ENCODE measurements at places on chromosomes 4 and X. TPM values are rescaled to one million over a fixed set of nuclear protein-coding genes. Genes with fewer than 3 reads are reported as not detected.

POU3F4 gene
- total RNA-seq, result not detected

- H3K27me3 ChIP-seq, result no peaks in the 10 kb centered on the region
- no peaks in the 10 kb centered on the region for H3K36me3 ChIP-seq
Measured at GRCh38 chrX:131187206-131187605, 101.9 kb downstream of the IGSF1 start.

- peaks cover 3% of the 10 kb centered on the region for H3K27me3 ChIP-seq
- no peak for DNase-seq
- H3K36me3 ChIP-seq, result no peaks in the 10 kb centered on the region
- no peaks in the 10 kb centered on the region for H3K4me1 ChIP-seq
Measured at GRCh38 chrX:111270339-111270738, at the start of gene CAPN6. CAPN6 (minus strand) TSS chrX:111270483; CDS start chrX:111263936, 6,547 bp downstream.

ZIC3 gene
- not detected for total RNA-seq

GRCh38 chr4:123578276-123579029, 181.9 kb downstream of the SPRY1 start:
- H3K4me1 ChIP-seq, result no peaks in the 10 kb centered on the region
- H3K27ac ChIP-seq, result no peak overlapping the region
- H3K36me3 ChIP-seq, result peaks cover 7% of the 10 kb centered on the region
- no peak overlapping the region for H3K4me3 ChIP-seq
- no peaks in the 10 kb centered on the region for H3K27me3 ChIP-seq

MFAP3L gene
- 2.2 TPM for total RNA-seq

DNA sequence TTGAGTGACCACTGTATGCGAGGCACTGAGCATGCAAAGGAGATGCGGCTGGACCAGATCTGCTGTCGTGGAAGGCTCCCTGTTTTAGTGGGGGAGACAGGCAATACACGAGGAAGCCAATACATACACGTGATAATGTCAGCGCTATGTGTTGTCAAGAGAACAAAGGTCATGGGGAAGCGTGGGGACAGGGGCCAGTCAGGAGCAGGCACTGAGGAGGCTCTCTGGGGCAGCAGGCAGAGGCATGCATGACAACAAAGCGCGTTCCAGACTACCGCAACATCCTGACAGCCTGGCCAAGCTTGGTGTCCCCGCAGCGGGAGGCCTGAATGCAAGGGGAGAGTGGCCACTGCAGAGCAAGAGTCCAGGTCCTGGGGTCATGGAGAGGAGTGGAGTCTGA, 61.9 kb downstream of the DCTD start:
- no peak for DNase-seq
- no peak overlapping the region for H3K27ac ChIP-seq
- no peaks in the 10 kb centered on the region for H3K27me3 ChIP-seq
- H3K36me3 ChIP-seq, result peaks cover 14% of the 10 kb centered on the region

DNA sequence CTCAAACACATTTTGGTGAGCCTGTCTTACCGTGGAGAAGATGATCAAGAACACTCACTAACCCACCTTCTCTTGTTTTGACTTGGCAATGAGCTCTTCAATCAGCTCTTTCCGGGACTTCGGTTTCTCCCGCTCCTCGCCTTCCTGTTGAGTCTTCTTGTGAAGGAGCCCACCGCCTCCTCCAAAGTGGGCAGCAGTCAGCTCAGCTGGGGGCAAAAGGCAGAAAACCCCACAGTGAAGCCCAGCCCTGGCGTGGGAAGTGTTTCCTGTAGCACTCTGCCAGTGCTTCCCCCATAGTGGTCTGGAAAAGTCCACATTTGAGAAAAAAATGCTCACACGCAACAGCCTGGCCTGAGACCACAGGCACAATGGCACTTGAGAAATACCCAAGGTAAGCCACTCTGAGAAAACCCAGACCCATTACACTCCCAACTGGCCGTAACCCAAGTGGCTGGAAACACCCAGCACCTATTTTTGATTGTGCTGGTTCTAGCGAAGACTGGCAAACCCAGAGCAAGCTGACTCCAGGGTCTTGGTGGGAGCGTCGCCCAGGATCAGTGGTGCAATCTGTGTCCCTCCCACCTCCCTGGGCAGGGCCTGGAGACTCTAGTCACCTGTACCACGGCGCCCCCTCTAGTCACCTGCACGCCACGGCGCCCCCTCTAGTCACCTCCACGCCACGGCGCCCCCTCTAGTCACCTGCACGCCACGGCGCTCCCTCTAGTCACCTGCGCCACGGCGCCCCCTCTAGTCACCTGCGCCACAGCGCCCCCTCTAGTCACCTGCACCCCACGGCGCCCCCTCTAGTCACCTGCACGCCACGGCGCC, 8.6 kb downstream of the NOP14 start:
- peak overlapping the region; percentile 86 for H3K27ac ChIP-seq
- peak overlapping the region; percentile 9 for H3K4me3 ChIP-seq
- H3K36me3 ChIP-seq, result peaks cover 68% of the 10 kb centered on the region
- H3K27me3 ChIP-seq, result no peaks in the 10 kb centered on the region

SOD3 gene
- not detected for total RNA-seq

CTAG2 gene
- total RNA-seq, result 39.6 TPM

Measured in activated naive CD8-positive, alpha-beta T cell treated with anti-CD3 and anti-CD28 coated beads for 36 hours (primary cell).